Activated CD8-positive, alpha-beta memory T cell treated with anti-CD3 and anti-CD28 coated beads for 36 hours (primary cell): ENCODE measurements at places on chromosomes 3 and 15. TPM values are rescaled to one million over a fixed set of nuclear protein-coding genes. Genes with fewer than 3 reads are reported as not detected.

Gene XCR1
- total RNA-seq = not detected

Gene ANKRD63
- 0.17 TPM for total RNA-seq

Gene CCDC80
- total RNA-seq = not detected

Gene SLC12A1
- not detected for total RNA-seq

Gene ILDR1
- total RNA-seq = not detected

Gene SCAANT1
- not detected for total RNA-seq
